Brain (organoid and tissue), 16 donors: ENCODE measurements at places on chromosomes 1 and 21.

DNA sequence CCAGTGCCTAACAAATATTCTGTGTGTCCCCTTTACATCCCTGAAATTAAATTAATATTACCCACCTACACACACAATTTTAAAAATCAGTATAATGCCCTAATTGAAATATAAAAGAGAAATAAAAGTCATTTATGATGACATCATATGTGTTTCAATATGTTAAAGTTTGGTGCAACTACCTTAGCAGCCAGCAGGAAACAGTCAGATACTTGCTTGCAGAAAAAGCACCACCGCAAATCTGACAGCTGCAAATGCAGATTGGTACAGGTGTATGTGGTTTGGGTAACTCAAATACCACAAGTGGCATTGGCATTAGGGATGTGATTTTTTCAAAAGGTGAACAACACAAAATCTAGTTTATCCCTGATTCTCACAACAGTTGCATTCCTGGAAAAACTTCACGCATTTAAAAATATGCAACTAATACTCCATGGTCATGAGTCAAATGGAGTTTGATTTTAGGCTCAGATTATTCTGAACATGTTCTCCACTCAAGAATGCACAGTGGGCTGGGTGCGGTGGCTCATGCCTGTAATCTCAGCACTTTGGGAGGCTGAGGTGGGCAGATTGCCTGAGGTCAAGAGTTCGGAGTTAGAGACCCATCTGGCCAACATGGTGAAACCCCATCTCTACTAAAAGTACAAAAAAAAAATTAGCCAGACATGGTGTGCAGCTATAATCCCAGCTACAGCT lies 106.3 kb downstream of the EDEM3 start:
- no peak for DNase-seq

DNA sequence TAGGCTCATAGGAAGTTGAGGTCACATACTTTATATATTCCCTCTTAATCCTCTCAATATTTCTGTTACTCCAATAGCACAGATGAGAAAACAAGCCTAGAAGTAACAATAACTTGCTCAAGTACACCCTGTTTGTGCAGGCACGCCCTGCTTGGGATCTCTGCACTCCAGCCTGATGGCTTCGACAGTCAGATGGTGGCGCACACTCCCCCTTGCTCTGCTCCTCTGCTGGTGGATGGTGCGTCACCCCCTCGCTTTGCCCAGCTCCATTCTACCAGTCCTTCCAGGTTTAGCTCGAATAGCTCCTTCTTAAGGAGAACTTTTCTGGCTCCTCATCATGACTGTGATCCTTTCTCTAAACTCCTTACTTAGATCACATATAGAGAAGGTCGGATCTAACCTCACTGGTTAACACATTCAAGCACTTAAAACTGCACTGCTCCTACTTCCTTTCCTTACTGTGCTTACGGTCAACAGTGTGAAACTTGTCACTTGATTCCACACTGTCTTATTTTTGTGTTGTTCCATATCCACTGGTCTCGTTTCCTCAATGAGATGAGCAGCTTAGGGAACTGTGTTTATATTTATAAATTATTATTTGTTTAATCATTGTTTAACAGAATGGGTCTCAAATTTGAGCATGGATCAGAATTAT lies 3.0 kb downstream of the TSPAN2 start:
- no peak for DNase-seq

DNA sequence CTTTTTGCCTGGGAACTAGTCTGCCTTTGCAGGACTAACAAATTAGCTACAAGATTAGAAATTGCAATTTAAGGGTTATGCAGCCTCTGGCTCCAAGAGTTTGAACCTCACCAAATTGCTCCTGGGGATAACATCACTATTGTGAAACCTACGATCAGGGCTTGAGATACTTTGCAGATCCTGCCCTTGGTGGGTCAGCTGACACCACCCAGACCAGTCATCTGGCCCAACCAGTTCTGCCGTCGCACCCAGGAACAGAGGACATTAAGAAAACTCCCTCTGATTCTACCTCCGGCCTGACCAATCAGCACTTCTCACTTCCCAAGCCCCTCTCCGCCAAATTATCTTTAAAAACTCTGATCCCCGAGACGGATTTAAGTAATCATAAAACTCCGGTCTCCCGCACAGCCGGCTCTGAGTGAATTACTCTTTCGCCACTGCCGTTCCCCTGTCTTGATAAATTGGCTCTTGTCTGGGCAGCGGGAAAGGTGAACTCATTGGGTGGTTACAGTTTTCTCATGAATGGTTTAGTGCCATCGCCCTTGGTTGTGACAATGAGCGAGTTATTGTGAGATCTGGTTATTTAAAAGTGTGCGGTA lies 32.9 kb upstream of the B3GALT5 start:
- DNase-seq: no peak

DNA sequence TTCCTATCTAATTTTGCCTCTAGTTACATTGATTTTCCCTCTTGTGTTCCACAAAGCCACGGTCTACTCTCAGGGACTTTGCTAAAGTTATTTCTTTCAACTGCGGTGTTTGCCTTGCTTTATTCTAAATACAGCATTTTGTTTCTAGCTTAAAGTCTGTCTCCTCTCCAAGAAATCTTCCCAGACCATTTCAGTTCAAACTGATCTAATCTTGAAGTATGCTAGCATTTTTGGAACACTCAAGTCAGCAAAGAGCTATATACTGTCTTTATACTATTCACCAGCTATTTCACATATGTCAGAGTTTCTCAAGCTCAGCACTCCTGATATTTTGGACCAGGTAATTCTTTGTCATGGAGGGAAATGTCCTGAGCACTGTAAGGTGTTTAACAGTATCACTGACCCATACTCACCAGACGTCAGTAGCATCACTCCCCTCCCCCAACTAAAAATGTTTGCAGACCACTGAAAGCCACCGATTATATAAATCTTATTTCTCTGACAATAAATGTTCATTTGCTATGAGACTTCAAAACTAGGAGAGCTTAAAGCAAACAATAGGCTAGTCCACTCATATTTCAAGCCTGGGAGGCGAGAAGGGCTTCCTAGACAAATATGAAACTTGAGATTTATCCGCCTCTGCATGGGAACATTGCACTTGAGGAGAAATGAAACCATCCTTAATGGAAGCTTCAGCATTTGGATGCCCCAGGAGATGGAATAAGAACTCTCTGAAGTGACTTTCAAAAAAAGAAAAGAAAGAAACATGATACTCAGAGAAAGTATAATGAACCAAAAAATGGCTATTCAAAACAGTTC lies 81.1 kb downstream of the KIAA0319L start:
- no peak for DNase-seq

DNA sequence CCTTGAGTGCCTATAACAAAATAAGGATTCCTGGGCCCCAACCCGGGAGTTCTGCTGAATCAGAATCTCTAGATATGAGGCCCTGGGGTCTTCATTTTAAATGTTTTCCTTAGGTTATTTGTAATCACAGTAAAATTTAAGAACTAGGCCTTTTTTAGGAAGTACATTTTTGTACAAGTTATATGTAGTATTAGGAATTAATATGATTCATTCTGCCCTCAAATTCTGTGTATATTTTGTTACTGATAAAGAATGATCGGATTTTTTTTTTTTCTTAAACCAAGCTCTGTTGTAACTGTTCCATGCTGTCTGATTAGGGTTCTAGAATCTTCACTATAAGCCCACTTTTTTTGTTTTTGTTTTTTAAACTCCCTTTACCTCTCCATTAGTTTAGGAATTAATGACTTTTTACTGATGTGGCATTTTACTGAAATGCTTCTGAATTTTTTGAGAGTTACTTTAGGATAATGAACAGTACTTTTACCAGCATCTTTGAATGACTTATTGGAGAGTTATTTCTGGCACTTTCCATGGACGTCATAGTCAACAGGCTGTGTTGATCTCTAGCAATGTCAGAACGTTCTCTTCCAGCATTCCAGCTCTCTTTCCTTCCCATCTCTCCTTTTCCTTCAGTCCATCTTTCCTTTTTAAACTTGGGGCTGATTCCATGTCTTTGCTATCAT lies 48.3 kb downstream of the CLIC4 start:
- no peak for DNase-seq

DNA sequence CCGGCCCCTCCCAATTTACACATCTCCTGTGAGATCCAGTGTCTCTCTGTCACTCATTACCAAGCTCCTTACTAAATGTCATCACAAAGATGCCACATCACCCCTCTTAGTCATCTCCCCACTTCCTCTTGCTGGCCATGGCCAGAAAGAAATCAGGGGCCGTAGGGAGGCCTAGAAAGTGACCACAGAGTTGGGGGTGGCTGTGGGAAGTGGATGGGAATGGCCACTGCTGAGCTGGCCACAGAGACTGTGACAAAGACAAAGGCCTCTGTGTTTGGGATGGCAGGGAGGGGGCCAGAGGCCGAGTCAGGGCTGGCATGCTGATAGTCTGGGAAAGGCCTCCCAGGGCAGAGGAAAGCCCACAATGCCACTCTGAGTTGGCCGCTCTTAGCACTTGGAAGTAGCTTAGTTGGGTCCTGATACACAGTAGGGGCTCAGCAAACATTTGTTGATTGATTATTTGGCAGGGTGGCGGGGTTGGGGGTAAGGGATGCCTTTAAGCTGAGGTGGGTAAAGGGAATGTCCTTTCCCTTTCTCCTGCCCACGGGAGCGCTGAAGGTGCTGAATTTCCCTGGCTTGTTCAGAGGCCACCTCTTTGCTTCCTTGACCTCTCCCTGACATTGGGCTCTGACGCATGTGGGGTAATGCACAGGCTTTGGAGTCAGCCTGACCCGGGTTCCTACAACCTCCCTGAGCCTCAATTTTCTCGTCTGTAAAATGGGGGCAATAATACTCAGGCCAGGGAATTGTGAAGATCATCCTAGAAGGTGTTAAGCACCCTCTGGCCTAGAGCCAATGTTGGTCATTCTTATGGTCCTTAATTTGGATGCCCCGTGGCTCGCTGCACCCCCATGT lies 13.2 kb downstream of the NAV1 start:
- DNase-seq: peak; percentile 55
